ENCODE measurements at places on chromosomes 16 and 17.

- DNase-seq: no peak
Measured at GRCh38 chr16:50901062-50901461, 159.2 kb downstream of the CYLD start.

DNA sequence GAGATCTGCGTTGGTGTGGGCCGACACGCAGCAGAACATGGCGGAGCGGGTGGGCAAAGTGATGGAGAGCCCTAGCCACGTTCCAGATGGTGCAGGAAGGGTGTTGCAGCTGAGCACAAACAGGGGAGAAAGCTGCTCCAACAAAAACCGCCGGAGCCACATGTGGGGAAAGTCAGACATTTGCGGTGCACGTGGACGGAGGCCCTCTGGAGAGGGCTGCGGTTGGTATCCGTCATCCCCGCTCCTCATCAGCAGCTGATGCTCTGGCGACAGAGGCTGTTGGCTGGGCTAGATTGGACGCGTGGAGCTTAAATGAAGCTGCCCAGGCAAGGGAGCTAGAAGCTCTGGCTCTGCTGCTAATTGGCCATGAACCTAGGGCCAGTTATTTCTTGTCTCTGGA lies 43.5 kb upstream of the ADCY9 start:
- DNase-seq: no peak

- DNase-seq: no peak
Measured at GRCh38 chr16:56197192-56197992, 6.1 kb downstream of the GNAO1 start.

DNA sequence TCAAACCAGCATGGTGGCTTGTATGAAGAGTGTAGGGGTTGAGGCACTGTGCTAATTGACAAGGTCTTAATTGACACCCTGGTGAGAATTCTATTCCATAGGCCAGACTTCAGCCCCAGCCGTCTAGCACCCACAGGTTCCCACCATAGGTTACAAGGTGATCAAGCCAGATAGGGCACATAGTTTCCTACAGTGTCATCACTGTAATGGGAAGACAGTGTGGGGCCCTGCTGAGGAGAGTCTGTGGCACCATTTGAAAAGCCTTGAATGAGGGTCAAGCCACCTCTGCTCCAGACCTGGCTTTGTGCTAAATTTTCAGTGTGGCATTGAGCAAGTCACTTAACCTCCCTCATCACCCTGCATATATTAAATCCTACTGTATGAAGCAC lies 36.2 kb downstream of the YPEL2 start:
- no peak for DNase-seq

All from right atrium auricular region (tissue), 2 donors.